Fibroblast of the conjunctiva (primary cell): ENCODE measurements at places on chromosomes 5 and 9.

- peak; percentile 79 for DNase-seq
Observed at GRCh38 chr5:93246090-93246855, 334.7 kb downstream of the NR2F1-AS1 start.

- peak; percentile 49 for DNase-seq
Observed at GRCh38 chr5:150320044-150320613, 17.4 kb upstream of the ARSI start.

DNA sequence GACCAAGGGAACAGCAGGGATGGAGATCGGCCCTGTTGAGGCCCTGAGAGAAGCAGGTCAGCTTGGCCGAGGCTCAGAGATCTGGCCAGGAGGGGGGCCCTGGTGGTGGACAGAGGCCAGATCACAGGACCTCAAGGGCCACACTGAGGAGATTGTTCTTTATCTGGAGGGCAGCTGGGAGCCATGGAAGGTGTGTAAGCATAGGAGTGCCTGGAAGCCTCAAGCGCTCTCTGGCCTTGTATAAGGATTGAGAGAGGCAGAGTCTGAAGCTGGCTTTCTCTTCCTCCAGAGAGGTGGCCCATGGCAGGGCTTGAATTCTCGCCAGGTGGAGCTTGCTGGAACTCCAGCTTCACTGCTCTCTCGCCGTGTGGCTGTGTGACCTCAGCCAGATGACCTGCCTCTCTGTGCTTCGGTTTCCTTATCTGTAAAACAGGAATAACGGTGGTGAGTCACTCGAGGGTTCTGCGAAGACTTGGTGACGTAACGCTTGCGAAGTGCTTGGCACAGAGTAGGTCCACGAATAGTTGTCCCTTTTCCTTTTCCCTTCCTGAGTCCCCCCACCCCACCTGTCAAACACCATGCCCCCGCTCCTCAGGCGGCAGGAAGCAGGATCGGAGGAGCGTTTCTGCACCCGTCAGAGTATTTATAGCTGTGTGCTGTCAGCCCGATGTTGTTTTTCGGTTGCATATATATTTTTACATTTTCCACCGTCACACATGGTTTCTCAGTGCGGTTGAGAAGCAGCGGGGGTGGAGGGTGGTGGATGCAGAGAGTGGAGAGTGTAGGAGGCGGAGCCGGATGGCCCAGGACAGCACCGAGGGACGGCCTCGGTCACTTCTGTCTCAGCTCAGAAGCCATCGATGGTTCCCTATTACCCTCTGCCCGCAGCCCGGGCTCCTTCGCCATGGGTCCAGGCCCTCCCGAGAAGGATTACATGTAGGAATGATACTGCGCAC lies 17.0 kb upstream of the CRB2 start:
- DNase-seq = no peak

GRCh38 chr9:111961575-111961974 lies 65.0 kb downstream of the UGCG start:
- DNase-seq = no peak

GRCh38 chr5:59041355-59041754 lies 458.5 kb downstream of the RAB3C start:
- DNase-seq = no peak

- no peak for DNase-seq
Observed at GRCh38 chr9:137247135-137247915, 3.8 kb upstream of the STPG3 start.

GRCh38 chr5:3284506-3284905 lies 311.1 kb upstream of the IRX1 start:
- no peak for DNase-seq

GRCh38 chr5:101543780-101544179 lies 640.7 kb upstream of the ST8SIA4 start:
- DNase-seq = no peak

DNA sequence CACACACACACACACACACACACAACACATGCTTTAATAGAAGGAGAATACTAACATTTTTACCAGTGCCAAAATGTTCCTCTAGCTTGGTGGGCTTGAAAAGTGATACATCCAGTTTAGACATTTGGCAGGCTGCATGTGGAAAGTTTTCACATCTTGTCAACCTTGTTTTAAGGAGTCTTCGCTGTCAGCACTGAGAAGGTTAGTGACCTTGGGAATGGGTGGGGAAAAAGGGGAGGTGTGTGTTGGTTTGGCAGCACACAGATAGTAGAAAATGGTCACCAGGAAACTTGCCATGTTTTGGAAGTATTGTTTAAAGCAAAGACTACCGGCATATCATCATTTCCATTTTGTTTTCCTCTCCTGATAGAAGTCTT lies 346.5 kb upstream of the ADAMTSL1 start:
- DNase-seq = no peak

- peak; percentile 34 for DNase-seq
Observed at GRCh38 chr5:67795781-67796477, 419.6 kb upstream of the PIK3R1 start.

GRCh38 chr5:134581241-134581981 lies 51.2 kb downstream of the SAR1B start:
- no peak for DNase-seq

DNA sequence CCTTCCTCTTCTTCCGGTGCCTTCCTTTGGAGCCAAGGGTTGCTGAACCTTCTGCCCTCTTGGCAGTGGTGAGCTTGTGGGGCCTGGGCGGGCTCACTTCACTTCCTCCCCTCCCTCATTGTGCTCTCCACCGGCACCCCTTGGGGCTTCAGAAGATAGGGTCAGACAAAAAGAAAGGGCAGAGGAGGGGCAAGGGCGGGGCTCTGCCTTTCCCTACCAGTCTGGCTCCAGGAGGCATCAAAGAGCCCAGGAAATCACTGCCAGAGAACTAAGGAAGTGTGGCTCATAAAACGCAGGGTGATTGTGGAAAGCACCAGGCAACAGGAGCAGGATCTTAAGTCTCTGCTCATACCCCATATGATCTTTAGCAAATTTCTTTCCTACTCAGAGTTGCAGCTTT lies 34.8 kb downstream of the ACOT12 start:
- no peak for DNase-seq

DNA sequence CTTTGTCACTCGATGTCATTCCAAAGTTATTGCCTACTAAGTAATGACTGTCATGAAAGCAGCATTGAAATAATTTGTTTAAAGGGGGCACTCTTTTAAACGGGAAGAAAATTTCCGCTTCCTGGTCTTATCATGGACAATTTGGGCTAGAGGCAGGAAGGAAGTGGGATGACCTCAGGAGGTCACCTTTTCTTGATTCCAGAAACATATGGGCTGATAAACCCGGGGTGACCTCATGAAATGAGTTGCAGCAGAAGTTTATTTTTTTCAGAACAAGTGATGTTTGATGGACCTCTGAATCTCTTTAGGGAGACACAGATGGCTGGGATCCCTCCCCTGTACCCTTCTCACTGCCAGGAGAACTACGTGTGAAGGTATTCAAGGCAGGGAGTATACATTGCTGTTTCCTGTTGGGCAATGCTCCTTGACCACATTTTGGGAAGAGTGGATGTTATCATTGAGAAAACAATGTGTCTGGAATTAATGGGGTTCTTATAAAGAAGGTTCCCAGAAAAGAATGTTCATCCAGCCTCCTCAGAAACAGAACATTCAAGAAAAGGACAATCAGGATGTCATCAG lies 11.3 kb downstream of the TLR4 start:
- DNase-seq = no peak

- DNase-seq = no peak
Observed at GRCh38 chr5:164289526-164289925, 784.1 kb downstream of the MAT2B start.

DNA sequence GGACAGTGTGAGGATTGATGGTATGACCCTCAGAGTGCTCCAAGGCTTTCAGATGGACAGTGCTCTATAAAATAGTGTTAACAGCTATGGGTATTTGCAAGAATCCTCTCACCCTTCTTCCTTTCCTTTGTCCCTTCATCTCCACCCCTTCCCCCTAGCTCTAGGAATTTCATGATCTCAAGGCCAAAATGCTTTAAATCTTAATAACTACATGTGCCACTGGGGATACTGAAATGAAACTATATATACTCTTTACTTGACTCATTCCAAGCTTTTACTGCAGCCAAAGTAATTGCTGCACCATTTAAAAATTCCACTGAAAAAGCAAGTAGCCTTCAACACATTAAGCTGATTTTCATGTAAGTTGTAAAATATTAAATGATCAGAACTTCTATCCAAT lies 361.6 kb upstream of the SLC30A5 start:
- DNase-seq = no peak

DNA sequence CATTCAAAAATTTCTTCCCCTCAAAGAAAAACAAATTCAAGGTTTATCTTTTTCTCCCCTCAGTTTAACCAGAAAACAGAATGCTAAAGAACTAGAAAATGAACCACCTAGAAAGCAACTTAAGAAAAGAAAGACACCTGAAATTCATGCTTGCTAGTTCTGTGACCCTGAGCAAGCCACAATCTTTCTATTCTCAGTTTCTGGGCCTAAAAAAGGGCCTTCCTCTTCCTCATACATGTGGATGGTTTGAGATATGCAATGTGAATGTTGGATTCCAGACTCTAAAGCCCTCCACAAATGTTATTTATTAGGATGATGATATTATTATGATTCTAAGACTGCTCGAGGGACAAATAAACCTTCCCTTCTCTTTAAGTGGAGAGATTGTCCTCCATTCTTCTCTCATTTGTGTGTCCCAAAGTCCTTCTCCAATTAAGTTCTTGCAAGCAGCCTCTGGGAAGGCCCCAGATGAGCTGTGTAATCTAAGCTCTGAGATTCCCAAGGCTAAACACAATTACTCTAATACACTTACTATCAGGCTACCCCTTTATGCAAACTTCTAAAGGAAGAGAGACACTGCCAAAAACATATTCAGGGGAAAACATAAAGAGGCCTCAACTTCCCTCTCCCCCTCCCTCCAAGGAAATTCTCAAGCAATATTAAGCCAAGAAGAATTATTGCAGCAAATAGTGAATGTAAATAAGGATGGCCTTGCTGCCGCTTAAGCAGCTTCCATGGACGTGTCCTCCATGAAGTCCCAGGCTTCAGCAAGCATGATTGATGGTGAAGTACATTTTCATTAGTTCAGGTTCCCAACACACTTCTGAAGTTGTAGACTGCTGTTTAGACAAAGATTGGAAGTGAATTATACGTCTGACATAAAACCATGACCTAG lies 80.2 kb downstream of the PRKACG start:
- no peak for DNase-seq

DNA sequence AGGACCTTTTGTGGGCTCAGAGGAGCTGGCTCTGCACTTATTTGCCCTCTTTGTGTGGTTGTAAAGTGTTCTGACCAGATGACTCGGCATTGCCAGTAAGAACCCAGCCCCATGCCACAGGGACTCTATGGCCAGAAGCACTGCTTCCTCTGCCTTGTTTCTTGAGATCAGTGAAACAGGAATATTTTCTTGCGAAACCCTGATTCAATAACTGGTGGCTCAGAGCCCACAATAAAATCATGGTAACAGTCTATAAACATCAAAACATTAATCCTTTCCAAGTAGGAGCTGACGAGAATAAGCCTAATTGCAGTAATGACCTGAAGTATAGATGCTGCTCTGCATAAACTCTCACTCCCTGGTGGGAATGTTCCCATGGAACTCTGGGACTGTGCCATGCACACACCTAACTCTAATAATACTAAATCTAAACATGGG lies 344.3 kb downstream of the ZNF608 start:
- DNase-seq = peak; percentile 37

DNA sequence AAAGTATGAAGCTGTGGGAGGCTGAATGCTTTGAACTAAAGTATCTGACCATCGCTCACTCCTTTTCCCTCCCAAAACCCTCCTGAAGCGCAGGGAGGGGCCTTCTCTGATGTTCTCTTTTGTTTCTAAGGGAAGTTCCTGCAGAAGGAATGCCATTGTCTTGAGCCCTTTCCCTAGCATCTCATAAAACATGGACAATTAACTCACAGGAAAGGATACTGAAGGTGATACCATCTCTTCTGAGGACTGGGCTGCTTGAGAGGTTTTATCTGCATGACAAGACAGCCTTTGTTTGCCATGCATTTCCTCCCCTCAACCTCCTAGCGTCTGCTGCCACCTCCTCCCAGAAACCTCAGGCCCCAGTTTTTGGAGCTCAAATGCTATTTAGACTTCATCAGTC lies 4.3 kb upstream of the RMND5B start:
- no peak for DNase-seq

DNA sequence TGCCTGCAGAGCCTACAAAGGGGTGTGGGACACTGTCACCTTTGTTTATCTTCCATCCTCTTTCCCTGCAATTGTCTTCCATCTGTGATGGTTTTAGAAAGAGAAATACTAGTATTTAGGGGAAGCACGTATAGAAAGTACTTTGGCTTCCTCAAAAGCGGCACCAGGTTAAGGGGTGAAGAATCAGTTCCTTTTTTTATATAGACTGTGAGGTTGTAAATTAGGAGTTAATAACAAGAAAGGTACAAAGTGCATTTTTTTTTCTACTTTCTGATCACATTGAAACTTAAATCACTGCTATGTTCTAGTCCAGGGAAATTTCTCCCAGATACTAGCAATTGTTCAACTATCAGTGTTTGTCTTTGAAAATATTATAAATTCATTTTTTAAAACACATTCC lies 219.3 kb downstream of the CEMIP2 start:
- no peak for DNase-seq

GRCh38 chr5:172438319-172438668 lies 16.0 kb downstream of the SH3PXD2B start:
- no peak for DNase-seq

DNA sequence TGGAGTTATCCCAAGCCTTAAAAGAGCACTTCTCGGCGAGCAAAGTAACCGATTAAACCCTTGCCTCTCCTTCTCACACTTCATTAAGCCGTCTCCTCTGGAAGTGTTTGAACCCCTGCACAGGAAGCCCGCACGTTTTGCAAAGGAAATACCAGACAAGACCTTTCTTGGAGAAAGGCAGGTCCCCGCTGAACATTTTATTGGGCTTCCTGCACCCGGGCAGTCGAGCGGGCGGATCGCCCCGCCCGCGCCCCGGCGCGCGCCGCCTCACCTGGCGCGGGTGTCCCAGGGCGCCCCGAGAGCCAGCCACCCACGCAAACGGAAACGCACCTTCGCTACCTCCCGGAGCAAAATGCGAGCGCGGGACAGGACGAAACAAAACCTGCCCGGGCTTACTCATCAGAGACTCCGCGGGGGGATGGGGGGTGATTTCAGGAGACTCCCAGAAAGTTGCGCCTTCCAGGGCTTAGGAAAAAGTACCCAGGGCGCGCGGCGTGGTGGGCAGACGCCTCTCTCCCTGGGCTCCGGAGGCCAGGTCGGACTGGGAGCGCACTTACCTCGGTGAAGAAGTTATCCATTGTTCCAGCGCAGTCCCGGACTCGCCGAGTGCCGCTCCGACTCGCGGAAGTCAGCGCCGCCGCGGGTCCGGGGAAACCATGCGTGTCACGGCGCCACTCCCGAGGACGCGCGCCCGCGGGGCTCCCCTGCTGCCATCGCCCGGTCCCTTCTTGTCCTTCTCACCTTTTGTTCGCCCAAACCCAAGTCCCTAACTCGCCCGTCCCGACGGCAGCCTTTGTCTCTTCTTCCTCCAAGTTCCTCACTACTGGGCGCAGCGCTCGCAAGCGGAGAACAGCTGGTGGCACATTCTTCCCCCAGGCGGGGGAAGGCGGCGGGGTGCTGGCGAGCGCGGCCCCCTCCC lies 598 bp downstream of the MYO10 start:
- DNase-seq = no peak

GRCh38 chr9:546235-546634 lies 295.3 kb upstream of the DMRT1 start:
- DNase-seq = no peak

DNA sequence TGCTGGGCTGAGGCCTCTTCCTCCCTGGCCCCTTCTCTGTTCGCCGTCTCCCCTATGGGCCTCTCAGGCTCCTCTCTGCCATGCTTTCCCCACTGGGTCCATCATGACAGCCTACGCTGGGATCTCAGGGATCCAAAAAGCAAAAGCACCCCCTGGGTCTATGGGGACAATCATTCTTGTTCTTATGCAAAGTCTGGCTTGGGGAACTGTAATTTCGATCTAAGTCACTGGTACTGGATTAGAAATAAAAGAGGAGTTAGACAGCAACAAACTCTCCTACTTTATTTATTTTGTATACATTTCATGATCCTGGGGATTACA lies 86.6 kb downstream of the SLC38A9 start:
- no peak for DNase-seq
